ENCODE measurements at places on chromosomes 2 and 18.
A peak's percentile ranks its signal among the peaks of the same experiment; 100 is the strongest.

DNA sequence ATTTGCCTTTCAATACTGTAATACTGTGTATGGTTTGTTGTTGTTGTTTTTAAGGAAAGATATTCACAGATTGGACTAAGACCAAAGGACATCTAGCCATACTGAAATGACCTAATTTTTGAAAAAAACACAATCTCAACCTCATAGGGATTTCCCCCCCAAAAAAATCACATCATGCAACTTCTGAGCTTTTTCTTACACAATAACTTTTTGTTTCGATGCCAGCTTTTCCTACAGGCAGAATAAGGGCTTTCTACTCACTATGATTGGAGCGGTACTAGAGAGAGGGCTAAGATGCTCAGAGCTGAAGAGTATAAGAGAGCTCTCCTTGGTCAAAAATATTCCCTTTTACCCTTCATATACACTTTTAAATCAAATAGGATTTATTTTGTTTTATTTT lies 32.4 kb upstream of the SLC3A1 start:
- DNase-seq, result no peak

- DNase-seq, result no peak
Observed at GRCh38 chr18:79803611-79804051, 5.9 kb downstream of the KCNG2 start.

- no peak for DNase-seq
Observed at GRCh38 chr2:67936969-67937368, 125.8 kb downstream of the C1D start.

- DNase-seq, result no peak
Observed at GRCh38 chr2:28620801-28621171, 124.9 kb downstream of the PLB1 start.

DNA sequence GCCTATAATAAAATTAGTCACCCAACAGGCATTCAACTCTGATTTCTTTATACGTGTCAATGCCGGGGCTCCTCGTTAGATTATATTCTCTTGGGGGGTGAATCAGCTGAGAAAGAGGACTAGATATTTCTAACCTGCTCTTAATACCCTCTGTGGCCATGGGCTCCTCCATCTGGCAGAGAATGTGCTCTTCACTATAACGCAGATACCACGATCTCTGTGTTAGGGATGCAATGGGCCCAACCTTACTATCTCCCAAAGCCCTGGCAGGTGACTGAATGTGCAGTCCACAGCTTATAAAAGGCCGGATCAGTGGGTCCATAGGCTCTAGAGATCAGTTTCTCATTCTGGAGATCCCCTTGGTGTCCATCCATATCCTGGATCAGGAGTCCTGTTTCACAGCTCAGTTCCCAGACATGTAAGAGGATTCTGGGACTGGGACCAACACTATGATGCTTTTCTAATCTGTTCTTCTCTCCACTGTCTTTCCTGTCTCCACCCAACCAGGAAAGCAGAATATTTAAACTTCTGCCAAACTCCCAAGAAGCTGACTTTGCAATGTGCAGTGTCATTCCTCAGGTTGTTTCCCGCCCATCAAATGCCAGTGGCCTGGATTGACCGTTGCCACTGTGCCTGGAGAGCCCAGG lies 71.4 kb upstream of the CELF4 start:
- no peak for DNase-seq

DNA sequence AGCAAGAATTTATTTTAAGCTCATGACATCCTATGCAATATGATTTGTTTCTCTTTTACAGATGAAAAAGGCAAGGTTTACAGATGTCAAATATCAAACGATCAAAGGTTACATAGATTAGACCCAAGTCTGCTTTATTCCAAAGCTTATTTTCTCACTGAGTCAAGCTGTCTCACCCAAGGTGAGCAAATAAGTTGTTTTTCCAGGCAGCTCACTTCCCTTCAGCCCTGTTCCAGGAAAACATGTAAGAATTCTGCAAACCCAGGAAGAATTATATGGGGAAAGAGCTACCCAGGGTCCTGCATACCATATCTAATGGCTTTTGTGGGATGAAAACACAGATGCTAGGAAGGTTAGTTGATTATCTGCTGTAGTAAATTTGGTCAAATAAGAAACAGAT lies 57.7 kb upstream of the SCN9A start:
- no peak for DNase-seq

DNA sequence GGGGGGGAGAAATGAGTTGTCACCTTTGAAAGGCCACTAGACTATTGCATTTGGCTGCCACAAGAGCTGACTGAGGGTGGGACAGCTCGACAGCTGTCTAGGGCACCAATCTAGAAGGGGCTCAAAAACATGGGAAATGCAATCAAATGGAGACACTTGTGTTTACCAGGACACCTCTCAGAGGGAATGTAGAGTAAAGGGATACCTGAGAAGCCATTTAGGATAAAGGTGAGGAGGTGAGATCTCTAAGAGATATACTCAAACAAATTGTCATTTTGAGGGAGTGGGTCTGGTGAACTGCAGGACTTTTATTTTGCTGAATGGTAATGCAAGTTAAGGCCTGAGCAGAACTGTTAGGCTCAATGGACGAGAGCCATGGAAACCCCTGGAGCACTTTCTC lies 159.8 kb downstream of the DDX1 start:
- no peak for DNase-seq

GRCh38 chr2:20188851-20189250 lies 36.1 kb downstream of the SDC1 start:
- DNase-seq, result no peak

- no peak for DNase-seq
Observed at GRCh38 chr2:173264603-173265366, 89.9 kb upstream of the CDCA7 start.

DNA sequence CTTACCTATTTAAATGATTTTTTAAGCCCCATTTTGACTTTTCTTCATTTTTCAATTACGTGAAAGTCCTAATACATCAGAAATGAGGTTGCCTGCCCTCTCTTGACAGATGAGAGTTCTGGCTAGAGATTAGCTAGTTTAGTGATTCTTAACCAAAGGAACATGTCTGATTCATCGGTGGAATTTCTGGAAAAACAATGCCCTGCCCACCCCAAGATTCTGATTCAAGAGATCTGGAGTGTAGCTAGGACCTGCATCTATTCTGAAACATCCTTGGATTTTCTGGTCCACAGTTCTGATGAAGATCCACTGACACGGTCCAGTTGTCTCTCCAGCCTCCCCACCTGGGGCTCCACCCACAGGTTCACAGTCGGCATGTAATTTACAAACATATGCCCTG lies 111.2 kb downstream of the KLF7 start:
- no peak for DNase-seq

GRCh38 chr2:237326266-237327171 lies 87.4 kb downstream of the COL6A3 start:
- no peak for DNase-seq

DNA sequence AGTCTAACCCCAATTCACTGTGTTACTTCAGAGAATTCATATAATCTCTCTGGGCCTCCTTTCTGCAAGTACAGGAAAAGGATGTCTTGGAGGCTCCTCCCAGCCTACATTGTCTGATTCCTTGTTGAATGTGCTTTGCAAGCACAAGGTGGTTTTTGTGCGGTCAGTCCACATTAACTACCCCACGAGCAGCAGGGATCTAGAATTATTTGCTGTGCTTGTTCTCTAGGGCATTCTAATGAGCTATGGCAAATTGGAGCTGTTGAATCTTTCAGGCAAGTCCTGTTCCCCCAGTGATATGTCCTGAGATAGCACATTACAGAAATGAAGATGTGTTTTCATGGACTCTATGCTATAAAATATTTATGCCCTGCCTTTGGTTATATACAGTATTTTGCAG lies 349.4 kb downstream of the SLC4A3 start:
- no peak for DNase-seq

DNA sequence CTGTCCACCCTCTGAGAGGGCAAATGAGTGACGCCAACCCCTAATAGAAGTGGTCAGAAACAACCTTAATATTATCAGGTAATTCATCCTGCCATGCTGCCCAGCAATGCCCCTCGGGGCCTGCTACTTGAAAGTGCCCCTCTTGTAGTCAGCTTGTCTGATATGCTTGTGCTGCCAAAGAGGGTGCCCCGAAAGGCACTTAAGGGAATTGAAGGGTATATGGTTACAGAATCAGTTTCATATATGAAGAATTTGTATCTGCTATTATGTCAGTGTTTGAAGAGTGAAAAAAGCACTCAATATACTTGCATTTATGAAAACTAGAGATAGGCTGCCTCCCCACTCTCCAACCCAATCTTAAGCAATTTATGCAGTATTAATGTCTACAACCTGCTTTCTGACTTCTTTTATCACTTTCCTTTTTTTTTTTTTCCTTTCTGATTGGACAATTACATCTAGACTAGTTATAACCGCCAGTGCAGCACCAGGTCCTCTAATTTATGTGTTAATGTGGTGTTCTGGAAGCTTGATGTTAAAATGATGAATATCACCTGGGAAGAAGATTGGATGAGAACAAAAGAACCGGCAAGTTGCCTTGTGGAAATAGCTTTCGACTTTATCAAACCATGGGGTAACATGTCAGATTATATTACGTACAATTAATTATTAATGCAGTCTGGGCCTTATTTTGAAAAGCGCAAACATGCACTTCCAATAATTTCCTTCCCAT lies 646.9 kb upstream of the ACVR2A start:
- DNase-seq, result no peak

DNA sequence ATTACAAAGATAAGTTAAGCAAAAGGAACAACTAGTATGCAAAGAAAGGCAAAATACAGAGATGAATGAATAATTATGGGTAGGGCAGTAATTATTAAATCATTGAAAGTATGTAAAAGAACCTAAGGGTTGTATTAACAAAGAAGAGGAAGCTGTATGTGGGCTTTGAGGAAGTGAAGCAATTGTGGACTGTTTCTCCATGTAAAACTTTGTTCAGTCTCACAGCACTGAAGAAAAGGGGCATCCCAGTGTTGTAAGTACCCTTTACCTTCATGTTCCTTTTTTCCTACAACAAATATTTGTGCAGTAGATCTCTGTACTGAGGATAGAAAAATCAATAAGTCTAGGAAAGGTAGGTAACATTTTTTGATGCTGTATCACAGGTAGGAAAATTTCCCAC lies 388.7 kb upstream of the NRP2 start:
- no peak for DNase-seq

DNA sequence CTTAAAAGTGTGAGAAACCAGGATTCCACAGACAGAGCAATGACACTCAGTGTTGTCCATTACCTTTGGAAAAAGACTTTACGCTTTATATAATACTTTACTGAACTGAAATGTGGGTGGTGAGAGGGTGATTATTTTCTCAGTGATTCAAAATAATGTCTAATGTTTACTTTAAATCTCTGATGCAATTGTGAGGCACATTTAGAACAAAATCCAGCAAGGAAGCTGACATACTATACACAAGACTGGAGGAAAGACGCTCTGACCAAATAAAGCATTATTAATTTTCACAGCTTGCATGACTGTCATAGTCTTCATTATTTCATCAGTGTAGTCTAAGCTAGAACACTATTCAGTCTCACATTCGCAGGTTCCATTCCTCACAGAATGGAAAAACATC lies 34.1 kb upstream of the STAT1 start:
- no peak for DNase-seq

- DNase-seq, result peak; percentile 63
Observed at GRCh38 chr2:63861220-63861822, 19.6 kb downstream of the UGP2 start.

DNA sequence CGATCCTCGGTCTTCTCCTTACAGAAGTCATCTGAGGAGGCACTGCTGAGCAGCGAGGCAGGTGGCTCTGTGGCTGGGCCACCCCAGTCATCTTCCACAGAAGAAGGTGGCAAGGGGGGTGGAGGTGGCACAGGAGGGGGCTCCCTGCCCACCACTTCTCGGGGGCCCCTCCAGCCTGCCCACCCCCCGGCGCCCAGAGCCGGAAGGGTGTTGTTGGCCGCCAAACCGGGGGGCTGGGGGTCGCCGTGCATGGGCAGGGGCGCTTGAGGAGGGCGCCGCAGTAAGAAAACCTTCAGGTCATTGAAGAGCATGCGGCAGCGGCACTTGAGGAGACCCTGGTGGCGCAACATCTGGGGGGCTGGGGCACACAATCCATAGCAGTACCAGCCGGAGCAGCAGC lies 2.5 kb downstream of the MARCHF4 start:
- DNase-seq, result no peak

DNA sequence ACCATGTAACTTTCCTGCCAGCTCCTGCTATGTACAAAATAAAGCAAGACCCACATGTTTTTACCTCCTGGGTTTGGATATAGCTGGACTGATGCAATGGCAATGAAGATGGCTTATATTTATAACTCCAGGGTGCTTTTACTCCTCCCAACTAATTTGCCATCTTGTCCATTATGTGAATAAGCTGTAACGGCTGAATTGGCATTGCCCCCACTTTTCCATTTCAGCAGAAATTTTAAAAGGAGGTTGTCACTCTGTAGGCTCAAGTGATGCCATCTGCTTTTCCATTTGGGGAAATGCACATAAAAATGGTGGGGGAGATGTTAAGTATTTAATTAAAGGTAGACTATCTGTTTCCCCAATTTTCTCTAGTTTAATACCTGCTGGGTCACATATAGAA lies 345.5 kb downstream of the ERBB4 start:
- DNase-seq, result peak; percentile 72

GRCh38 chr2:12507295-12507694 lies 209.4 kb upstream of the TRIB2 start:
- no peak for DNase-seq

- no peak for DNase-seq
Observed at GRCh38 chr2:26757873-26758789, 6.0 kb upstream of the SLC35F6 start.

DNA sequence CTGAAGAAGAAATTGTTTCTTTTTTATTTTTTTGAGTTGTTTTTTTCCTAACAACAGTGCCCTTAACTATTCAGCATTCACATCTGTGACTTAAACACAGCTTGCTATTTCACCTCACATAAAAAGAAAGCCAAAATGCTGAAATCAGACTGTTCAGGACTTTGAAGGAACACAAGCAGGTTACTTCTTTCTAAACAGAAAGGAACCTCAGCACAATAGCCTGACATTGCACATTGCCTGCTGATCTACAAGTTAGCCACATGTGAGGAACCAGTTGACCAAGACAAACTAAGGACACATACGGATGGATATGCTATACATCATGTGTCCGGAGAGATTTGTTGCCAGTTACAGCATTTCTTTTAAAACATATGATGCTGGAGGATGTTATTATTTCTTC lies 331.1 kb downstream of the FSIP2 start:
- DNase-seq, result no peak

DNA sequence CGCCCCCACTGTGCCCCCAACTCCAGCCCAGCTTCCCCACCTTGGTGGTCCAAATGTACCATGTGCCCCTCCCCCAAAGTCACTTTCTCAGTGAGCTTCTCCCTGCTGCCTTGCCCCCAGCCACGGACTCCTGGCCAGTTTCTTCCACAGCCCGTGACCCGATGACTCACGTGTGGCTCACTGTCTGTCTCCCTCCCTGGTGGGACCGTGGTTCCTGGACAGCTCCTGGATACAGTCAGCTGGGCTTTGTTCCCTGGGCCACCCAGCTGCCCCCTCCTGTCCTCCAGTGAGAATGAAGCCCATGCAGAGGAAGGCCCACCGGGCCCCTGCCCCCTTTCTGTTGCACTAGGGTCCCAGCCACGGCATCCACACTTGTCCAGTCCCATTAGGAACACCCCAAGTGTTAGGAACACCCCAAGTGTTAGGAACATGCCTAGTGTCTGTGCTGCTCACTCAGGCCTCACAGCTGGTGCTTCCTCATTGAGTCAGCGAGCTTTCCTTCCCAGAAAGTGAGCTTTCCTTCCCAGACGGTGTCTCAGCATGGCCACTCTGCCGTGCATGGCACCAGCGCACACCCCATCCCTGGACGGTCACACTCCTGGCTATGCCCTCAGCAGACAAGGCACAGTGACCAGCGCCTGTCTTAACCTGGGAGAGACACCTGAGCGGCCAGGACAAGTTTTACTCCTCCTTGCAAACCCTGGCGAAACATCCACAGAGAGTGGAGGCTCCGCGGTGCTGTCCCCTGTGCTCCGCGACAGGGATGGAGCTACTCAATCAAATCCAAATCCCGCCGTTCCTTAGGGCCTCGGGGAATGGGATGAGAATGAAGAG lies 44.8 kb upstream of the CTDP1 start:
- no peak for DNase-seq

Measured in COR-L47 (cell line).